ENCODE measurements at places on chromosomes 5 and 9.

- no peak for DNase-seq
These were observed 1.1 kb upstream of the SPIN1 start for GRCh38 chr9:88387036-88387551.

GRCh38 chr5:146218168-146218567, 14.8 kb downstream of the RBM27 start:
- DNase-seq = no peak

DNA sequence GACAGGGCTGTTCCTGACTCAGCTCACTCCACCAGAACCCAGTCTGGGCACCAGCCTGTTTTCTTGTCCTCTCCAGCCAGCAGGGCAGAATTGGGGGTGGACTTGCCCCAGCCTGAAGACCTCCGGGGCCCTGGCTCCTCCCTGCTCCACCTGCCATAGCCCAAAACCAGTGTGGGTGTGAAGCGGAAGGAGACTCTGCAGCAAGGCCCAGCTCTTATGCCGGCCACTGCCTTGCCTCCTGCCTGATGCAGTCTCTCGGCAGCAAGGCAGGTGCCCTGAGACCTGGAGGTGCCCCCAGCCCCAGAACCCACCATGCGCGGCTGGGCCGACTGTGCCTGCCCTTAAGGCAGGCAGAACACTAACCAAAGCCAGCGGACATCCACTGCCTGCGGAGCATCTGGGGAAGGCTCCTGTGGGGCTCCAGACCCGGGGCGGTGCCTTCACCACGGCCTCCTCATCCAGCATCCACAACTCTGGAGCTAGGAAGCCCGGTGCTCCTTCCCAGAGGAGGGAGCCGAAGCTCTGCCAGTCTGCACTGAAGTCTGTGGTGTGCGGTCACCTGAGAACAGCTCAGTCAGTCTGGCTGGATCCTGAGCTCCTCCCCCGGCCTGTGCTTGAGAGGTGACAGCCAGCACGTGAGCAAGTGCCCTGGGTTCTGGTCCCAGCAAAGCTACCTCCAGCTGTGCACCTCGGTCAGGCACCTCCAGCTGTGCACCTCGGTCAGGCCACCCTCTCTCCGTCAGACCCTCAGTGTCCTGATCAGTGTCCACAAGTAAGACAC, 116.7 kb downstream of the ADAMTS2 start:
- DNase-seq = no peak

GRCh38 chr9:131701789-131702337, 38.0 kb downstream of the RAPGEF1 start:
- no peak for DNase-seq

DNA sequence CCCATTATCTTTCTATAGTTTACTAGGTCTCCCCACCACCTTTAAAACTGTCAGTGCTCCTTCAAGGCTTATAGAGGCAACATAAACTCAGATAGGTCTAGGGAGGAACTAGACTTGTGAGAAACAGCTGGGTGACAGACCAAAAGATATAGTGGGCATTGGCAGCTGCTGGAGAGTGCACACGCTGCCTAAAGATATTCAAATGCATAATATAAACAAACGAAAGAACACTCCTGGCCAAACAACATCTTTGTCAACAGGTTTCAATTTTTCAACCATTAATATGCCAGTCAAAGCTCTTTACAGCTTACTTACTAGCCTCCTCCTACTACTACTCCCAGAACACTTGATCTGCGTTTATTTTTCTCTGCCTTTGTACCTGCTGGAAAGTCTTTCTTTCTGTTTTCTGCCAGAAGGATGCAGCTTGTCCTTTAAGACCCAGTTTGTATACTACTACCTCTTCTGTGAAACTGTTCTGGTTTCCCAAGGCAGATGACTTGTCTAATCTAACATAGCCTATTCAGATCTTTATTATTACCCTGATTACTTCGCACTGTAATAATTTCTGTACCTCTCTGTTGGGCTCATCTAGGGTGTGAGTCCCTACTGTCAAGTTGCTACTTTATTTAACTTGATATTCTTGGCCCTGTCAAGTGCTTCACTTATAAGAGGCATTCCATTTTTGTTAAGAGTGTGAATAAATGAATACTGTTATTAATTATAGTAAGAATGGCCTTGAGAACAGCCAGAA, 14.3 kb downstream of the KDM3B start:
- no peak for DNase-seq

- DNase-seq = no peak
These were observed 48.1 kb upstream of the PCA3 start for GRCh38 chr9:76716085-76716672.

GRCh38 chr5:41761663-41762062, 108.6 kb downstream of the OXCT1 start:
- no peak for DNase-seq

- no peak for DNase-seq
These were observed 62.0 kb upstream of the PHF24 start for GRCh38 chr9:34896112-34896511.

GRCh38 chr9:91562416-91562815, 138.8 kb upstream of the NFIL3 start:
- no peak for DNase-seq

- no peak for DNase-seq
These were observed 24.9 kb downstream of the MELK start for GRCh38 chr9:36597412-36598178.

DNA sequence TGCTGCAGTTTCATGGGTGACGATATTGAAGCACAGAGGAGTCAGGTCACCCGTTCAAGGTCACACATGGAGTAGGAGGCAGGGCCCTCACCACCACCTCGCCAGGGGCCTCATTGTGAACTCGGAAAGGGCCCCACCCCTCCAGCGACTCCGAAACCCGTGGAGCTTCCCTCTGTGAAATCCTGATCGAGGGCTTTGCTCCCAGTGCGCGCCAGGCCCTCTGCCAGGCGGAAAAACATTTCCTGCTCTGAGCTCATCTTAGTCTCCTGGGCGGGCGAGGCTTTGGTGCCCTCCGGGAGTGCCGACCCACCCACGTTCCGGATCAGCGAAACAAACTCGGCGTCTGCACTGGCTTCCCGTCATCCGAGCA, 75.0 kb upstream of the FCN1 start:
- no peak for DNase-seq

- DNase-seq = no peak
These were observed 21.6 kb downstream of the LNPEP start for GRCh38 chr5:96957254-96958049.

DNA sequence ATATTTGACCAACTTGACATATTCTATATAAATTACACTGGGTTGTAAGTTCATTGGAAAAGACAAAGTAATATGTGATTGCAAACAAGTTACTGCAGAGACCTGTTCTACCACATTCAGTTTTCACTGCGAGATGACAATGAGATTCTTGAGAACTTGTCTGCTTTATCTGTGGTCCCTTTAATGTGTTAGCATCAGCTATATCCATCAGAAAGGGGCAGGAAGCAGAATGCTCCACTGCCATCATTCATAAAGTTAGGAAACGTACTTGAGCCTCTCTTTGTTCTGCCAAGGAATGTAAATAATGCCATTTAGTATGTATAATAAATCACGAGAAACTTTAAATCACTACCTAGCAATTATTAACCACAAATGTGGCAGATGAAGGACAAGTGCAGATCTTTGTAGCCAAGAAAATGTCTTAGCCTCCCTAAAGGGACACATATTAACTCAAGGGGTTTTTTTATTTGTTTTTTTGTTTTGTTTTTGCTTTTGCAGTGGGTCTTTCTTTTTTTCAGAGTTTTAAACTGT, 59.4 kb downstream of the GIN1 start:
- no peak for DNase-seq

DNA sequence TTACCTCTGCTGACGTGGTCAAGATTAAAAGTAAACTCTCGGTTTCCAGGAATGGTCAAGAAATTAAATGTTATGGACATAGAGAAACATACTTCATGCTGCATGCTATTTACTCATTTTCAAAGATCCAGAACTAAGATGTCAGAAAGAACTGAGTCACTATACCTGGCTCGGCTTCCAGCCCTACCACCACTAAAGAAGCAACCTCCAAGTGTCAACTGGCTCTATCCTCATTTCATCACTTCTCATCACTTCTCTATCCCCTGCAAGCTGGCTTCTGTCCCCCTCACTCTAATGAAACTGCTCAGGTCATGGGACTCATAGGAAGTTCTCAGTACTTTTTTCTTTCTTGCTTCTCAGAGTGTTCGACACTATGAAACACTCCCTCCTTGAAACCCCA, 116.2 kb downstream of the CDK5RAP2 start:
- DNase-seq = no peak

- DNase-seq = no peak
These were observed 632.7 kb downstream of the TLR4 start for GRCh38 chr9:118336943-118337330.

- no peak for DNase-seq
These were observed 34.3 kb downstream of the PCA3 start for GRCh38 chr9:76798527-76798926.

DNA sequence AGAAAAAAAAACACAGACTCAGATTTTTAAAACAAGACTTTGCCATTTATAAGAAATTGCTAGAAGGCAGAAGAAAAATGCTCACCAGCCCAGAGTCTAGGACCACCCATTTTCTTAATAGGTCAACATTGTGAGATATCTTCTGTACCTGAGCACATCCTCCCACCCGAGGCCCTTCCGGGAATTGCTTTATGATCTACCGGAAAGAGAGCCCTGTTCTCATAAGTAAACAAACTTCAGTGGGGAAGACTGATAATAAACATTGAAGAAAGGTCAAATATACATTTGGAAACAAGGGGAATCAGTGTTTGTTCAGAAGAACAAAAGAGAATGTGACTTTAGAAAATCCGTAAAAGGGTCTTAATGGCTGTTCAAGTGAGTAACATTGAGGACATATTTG, 44.4 kb downstream of the PRKACG start:
- no peak for DNase-seq

DNA sequence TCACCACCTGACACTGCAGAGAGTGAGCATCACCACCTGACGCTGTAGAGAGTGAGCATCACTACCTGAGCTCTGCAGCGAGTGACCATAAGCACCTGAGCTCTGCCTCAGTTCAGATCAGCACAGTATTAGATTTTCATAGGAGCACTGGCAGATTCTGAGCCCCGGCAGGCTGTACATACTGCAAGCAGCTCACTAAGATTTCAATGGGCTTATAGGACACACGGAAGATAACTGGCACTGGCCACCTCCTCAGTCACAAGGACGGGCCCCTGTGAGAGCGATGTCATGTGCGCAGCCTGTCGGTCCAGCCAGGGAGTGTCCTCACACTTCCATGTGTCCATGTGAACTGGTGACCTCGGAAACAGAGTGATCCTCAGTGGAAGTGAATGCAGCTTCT, 153.5 kb upstream of the IRX2 start:
- DNase-seq = no peak

DNA sequence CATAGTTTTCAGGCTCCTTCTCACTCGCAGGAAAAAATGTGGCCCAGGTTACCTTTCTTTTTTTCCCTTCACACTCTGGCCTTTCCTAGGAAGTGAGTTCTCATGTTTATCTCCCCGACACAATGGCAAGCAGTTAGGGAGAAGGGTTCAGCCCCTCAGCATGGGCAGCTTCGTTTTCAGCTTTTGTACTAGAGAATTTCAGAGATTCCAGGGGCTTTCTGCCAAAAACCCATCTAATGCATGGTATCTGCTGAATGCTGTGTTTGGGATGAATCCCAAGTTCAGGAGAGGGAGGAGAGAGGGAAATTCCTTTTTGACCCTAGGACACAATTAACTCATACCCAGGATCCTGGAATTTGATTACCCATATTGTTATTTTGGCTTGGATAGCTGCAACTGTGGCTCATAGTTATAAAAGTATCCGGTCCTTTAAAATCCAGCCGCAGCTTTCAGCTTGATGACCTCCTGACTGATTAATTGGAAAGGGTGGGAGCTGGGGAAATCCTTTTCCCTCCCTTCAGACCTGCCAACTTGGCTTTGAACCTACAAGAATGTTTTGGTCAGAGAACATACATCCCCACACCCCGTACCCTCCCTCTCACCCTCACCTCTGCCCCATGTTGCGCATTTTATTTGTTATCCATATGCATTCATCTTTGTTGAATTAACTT, 78.4 kb downstream of the TMEM252 start:
- no peak for DNase-seq

GRCh38 chr5:36215910-36216309, 25.8 kb downstream of the NADK2 start:
- DNase-seq = no peak

- no peak for DNase-seq
These were observed 124.7 kb downstream of the ALDH1A1 start for GRCh38 chr9:72827950-72828731.

DNA sequence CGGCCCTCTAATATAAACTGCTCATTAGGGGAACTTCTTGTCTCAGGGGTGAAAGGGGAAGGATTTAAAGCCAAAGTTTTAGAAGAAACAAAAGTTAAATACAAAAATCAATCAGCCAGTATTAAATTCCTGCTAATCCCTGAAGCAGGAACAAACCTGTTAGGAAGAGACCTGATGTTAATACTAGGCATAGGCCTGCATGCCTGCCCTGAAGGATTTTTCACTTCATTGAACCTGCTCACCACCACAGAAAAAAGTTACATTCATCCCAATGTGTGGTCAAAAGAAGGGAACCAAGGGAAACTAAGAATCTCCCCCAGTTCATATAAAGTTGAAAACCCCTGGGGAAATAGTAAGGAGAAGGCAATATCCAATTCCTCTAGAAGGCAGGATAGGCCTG, 9.4 kb upstream of the RNF180 start:
- DNase-seq = no peak

DNA sequence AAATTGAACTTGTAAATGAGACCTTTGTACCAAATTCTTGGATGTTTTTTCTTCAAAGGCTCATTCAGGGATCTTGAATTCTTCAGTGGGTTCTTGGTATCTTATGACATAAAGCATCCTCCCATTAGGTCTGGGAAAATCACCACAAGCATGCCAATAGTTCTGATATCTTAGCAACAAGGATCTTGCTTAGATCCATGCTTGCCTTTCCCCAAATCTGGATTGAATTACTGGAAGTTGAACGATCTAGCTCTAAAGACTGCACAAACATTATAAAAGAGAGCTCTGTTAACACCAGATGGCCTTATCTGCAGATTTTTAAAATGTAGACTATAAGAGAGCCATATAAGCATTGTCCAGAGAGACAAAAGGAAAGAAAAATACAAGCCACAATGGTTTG, 266.3 kb downstream of the RAB3C start:
- no peak for DNase-seq

DNA sequence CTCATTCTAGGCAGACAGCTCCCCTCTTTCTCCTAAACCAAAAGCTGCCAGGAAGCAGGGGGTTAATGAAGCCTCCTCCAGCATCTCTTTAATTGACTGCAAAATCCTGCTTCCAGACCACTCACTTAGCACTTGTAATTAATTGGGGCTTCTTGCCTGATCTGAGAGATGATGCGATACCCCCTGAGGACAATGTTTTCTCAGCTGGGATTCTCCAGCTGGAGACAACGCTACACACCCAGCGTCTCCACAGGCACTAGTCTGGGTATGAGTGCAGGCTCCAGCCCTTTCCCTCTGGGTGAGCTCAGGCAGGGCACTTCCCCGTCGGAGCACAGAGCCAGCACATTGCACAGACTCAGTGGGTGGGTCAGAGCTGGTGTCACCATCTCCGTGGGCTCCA, 16.1 kb downstream of the CPLX2 start:
- no peak for DNase-seq

- no peak for DNase-seq
These were observed 156.1 kb downstream of the FGF1 start for GRCh38 chr5:142529626-142530278.

GRCh38 chr5:118006219-118006618, 982.1 kb downstream of the DTWD2 start:
- DNase-seq = no peak
